ENCODE measurements at places on chromosomes 12 and 14.

DNA sequence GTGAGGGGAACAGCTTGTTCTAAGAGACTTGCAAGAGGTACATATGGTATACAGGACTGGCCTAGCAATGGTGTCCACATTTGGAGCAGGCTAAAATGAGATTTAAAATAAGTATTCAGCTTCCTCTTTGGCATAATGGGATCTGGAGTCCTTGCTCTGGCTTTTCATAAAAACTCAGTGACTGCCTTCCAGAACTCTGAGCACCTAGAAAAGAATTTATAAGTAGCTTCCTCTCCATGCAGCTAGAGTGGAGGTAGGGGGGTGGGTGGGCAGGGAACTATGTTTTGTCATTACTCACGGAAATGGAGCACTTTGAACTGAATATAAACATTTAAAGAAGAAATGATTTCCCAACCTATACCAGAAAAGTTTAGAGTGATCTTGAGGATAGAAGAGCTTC, 3.3 kb upstream of the C12orf71 start:
- no peak for DNase-seq

DNA sequence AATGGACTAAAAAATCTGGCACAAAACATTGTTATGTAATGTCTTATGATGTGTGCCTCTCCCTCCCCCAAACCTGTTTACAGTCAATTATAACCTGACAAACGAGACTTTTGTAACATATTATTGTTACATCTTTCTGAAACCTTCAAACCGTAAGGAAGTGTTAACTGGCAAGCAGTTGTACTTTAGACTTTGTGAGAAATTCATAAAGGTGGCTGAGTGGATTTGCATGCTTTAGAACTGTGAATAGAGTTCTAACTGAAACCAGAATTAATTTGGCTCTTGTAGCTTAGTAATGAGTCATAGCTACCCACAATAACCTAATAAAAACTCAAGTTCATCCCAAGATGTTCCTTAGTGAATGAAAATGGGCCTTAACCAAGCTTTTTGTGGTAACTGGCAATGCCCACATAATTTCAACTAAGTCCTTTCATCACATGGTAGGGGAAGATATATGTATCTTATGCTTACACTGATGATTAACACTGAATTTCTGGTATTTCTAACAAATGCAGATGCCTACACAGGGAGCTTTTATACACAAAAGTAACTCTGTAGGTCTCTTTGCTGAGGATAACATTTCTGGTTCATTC, 29.7 kb downstream of the RAD9B start:
- DNase-seq = no peak

- no peak for DNase-seq
These were observed 58.7 kb downstream of the SSH1 start for GRCh38 chr12:108798551-108799221.

DNA sequence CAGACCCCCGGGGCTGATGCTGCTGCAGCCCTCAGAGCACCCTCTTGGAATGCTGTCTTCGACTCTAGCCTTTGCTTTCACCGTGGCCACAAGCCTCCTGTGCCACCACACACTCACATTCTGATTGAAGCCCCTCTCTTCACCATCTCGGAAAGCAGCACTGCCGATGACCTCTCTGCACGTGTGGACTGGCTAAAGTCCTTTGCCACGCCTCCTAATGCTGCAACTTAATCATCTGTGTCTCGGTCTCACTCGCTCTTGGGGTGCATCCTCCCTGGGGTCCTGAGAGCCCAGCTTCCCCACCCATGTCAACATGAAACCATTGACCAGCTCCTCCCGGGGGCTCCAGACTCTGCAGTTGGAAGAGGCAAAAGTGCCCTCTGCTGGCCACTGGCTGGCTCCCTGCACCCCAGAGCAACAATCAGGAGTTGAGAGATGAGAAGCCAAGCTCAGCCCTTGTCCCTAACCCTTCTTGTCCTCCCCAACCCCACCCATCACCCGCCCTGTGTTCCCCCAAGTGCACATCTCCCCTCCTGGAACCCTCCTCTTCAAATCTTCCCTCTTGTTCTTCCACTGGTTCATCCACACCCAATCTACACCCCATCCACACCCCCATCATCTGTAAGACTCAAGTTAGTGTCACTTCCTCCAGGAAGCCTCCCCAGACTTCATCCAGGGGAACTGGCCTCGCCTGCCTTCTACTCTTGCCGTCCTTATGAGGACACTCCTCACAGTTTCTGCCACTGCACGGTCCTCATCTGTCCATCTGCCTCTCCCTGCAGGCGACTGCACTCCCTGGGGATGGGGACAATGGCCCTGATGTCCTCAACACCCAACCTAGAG, 23.6 kb upstream of the FAM181A start:
- DNase-seq = no peak

GRCh38 chr12:117076410-117077372, 22.5 kb downstream of the TESC start:
- DNase-seq = peak; percentile 42

- DNase-seq = no peak
These were observed 71.2 kb downstream of the TNFAIP2 start for GRCh38 chr14:103194256-103195045.

DNA sequence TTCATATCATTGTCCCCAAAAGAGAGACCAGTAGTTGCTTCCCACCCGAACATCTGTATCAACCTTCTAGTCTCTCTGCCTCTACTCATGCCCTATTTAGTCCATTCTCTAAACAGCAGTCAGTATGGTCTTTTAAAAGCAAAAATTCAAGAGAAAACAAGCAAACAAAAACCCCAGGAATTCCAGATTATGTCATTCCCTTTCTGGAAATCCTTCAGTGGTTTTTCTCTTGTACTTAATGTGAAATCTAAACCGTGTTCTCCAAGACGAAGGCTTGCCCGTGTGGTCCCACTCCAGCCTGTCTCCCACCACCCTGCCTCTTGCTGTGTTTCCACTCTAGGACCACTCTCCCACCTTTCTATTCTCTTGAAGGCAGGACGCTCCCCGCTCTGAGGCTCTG, 90.8 kb downstream of the TMEM30B start:
- DNase-seq = no peak

- DNase-seq = no peak
These were observed 133.7 kb upstream of the C14orf180 start for GRCh38 chr14:104445832-104446381.

DNA sequence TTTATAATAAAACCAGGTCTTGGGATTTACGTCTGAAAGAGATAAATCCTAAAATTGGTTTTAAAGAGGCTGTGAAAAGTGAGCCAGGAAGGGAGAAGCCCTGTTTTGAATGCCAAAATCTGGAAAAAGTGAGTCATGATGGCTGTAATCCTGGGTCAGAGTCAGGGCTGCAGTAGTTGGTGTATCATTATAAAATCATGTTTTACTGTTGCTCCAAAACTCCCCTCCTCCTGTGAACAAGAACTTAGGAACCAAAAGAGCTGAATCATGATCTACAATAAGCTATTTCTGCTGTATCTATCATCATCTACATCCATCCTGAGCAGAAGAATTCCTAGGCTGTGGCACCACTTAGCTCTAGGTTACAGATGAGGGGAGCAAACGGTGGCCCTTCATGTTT, 79.3 kb downstream of the LMO3 start:
- DNase-seq = no peak

GRCh38 chr12:93142881-93143280, 213.8 kb upstream of the EEA1 start:
- DNase-seq = no peak

DNA sequence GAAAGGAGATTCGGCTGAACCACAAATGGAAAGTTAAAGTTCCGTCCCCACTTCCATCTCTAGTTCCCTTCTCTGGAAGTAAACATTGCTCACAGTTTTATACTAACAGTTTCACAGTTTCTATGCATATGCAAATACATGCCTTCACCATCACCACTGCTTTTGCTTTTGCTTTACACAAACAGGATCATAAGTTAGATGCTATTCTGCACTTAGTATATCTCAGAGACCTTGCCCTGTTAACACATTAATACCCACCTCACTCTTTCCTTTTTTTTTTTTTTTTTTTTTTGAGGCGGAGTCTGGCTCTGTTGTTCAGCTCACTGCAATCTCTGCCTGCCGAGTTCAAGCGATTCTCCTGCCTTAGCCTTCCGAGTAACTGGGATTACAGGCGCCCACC, 890 bp downstream of the TEP1 start:
- DNase-seq = peak; percentile 33

DNA sequence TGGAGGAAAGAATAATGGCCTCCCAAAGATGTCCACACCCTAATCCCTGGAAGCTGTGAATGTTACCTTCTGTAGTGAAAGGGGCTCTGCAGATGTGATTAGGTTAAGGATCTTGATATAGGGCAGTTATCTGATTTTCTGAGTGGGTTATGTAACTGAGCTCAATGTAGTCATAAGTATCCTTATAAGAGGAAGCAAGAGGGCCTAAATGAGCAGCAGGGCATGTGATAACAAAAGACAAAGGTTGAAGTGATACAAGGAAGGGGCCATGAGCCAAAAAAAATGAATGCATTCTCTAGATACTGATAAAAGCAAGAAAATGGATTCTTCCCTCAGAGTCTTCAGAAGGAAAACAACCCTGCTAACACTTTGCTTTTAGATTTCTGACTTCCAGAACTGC, 78.8 kb downstream of the OSBPL8 start:
- DNase-seq = no peak

GRCh38 chr12:112929715-112930114, 8.6 kb upstream of the OAS3 start:
- no peak for DNase-seq

- DNase-seq = no peak
These were observed 92.8 kb upstream of the ETV6 start for GRCh38 chr12:11556682-11557081.

DNA sequence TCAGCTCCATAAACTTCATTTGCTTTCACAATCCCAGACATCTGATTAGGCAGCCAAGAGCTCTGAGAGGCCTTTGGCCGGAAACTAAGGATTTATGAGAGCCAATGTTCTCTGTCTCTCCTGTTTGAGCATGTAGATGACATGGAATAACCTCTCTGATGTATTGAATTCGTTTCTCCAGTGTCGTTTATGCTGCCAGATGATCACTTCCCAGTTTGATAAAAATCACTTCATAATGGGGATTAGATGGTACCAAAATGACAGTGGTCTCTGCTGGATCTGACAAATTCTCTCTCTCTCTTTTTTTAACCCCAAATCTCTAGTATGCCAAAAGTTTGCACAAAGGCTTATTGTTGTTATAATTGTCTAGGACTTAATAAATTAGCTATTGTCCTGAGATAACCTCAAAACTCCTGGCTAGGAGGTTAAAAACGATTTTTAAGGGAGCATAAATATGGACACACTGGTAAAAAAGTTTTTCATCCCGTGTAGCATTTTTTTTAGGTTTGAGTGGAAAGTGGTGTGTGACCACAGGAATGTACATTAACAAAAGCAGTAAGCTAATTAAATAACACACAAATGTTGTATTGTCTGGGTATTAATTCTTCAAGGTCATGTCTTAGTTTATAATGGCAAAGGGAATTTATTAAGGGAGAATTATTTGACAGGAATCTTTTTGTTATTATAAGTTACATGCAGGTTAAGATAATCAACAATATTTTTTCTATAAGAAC, 82.6 kb upstream of the USP44 start:
- no peak for DNase-seq

DNA sequence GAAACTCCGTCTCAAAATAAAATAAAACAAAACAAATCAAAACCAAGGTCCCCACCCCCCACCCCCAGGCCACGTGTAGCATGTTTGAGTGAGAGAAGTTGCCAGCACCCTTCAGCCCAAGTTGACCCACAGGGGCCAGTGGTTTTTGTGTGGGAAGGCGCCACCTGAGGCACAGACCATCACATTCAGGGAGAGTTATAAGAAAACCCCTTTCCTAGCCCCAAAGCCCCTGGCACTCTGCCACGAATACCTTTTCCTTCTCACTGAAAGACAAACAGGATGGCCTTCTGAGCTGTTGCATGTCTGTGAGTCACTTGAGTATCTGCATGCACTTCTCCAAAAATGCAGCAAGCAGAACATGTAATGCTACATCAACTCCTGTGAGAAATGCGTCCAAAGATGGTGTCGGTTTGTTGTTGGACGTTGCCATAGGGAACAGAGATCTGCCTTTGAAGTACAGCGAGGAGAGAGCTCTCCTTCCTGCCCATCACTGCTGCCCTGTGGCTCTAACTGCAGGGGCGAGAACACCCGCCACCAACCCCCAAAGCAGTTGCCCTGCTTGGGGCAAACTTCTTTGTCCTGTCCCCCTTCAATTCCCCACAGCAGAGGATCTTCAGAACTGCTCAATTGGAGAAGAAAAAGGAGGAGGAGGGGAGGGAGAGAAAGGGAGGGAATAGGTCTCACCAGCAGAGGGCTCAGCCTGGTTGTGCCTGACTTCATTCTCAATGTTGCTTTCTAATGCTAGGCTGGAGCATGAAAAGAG, 2.7 kb upstream of the TRAF3 start:
- DNase-seq = peak; percentile 55

GRCh38 chr12:12032260-12032791, 38.4 kb upstream of the BCL2L14 start:
- DNase-seq = no peak

DNA sequence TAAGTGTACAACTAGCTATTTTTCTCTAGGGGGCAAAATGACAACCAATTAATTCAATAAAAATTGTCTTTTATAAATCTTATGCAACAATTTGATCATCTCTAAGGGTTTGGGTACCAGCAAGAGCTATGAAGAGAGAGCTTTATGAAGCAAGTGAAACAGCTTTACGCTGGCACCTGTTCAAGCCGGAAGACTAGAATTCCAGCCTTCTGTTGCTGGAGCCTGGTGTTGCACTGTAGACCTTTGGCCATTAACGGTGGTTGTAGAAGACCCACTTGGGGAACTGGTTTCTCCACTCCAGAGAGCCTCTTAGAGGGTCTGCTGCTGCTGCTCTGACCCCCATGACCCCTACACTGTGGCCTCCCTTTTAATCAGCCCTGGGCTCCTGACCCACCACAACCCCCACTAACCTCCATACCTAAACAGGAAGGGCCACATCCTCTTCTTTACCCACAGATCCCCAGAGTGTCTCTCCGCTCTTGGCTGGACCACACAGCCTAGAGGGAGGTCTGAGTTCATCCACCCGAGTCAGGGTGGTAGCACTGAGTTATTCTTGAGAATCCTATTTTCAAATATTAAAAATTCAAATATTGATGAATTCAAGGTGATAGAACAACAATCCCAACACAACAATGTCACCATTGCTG, 54.6 kb upstream of the STON2 start:
- DNase-seq = no peak

All from bone marrow (tissue), 2 donors.